NCI-H1930 (cell line): ENCODE measurements at places on chromosomes 7 and 10.

DNA sequence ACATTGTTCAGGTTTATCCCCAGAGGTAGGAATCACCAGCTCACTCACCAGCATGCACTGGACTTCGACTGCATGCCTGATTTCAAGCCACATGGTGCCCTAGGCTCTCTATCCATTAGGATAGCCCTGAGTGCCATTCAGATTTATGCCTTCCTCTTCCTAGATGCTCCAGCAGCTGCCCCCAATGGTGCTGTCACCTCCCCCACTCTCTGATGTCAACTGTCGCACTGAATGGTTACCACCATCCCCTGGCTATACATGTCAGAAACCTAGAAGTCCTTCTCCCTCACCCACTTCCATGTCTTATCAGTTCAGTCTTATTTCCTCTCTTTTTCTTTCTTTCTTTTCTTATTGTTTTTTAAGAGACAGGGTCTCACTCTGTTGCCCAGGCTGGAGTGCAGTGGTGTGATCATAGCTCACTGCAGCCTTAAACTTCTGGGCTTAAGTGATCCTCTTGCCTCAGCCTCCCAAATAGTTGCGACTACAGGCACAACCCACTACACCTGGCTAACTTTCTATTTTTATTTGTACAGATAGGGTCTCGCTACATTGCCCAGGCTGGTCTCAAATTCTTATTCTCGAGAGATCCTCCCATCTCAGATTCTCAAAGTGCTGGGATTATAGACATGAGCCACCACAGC lies 2.9 kb downstream of the SFXN4 start:
- DNase-seq, result no peak

DNA sequence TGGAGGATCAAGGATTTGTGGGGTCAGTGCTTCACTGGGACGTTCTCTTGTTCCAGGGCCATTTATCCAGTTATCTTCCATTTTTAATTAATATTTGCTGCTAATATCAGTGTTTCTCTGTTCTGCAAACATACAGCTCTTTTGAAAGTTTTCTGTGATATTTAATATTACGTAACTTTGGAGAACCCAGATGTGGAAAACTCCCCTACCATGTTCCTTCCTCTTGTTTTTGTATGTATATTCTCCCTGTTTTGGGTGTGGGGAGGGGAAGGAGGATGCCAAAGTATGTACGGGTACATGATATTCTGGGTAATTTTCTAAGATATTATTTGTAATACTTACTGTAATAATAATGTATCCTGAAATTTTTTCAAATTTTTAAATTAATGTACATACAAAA lies 55.9 kb downstream of the MYO3A start:
- no peak for DNase-seq

- no peak for DNase-seq
Measured at GRCh38 chr7:379456-380138, 89.6 kb downstream of the FOXL3 start.

DNA sequence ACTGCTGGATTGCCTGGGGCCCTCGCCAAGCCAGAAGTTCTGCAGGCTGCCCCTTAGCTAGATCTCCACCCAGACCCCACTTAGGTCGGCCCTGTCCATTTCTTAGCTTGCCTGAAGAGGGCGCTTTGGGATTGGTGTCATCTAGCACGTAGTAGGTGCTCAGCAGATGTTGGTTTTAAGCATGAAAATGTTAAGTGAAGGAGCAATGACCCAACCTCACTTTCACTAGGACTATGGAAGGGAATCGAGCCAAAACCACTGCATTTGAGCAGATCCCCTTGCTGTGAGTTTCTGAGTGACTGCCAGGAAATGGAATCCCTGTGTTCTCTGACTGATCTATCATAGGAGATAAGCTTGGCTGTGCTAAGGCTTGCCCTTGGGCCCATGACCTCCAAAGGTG lies 131.7 kb upstream of the EEPD1 start:
- DNase-seq, result no peak

DNA sequence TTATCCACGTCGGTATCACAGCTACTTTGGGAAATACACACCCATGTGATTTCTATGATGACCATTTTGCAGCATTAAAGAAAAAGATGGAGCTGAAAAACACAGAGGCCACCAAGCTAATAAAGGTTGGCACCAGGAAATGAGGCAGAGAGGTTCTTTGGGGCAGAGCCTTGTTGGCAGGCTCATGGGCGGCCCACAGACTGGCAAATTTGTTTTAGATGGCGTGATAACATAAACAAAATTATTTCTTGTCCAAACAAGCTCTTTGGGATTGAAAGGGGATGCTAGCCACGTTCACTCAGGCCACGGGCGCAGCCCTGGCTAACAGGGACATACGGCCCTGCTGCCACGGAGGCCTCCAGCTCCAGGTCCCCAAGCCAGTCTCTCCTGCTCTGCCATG lies 135.9 kb upstream of the ZMIZ1 start:
- DNase-seq, result no peak

DNA sequence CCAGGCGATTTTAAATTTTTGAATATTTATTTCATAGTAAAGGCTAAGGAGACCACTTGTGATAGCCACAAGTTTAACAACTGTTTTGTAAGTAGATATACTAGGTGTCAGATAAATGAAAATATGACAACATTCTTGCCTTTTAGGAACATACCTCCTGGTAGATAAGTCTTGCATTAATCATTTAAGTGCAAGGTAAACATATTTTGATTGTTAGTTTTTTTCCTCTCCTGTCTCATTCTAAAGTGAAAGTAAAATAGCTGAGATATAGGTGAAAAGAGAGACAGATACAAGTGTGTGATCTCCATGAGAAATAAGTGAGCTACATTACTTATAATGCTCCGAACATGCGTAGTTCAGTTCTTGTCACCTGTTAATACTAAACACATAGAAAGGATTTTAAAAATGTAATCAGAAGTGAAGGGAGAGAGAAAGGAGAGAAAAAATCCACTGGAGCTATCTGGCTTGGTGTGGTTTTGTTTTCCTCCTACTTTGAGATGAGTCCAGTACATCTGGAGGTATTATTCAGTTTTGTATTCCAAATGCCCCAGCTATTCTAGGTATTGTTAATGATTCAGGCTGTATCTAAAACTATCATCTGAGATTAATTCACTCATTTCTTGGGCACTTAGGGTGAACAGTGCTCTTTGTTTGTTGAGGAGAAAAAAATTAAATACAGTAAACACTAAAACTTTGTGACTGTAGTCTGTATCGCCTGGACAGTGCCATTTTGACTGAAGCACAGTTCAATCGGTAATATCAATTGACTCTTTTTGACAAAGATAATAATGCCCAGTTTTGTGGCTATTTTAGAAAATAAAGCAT lies 21.2 kb downstream of the GLCCI1 start:
- DNase-seq, result no peak

- no peak for DNase-seq
Measured at GRCh38 chr10:22669163-22669711, 45.1 kb downstream of the PIP4K2A start.

GRCh38 chr7:44378744-44379143 lies 53.4 kb upstream of the CAMK2B start:
- no peak for DNase-seq

DNA sequence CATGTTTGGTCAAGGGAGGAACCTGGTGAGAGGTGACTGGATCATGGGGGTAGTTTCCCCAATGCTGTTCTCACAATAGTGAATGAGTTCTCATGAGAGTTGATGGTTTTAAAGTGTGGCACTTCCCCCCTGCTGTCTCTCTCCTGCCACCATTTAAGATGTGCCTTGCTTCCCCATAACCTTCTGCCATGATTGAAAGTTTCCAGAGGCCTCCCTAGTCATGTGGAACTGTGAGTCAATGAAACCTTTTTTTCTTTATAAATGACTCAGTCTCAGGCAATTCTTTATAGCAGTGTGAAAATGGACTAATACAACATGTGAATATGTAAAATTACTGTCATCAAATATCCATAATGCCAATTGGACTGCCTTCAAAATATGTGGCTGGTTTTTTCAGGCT lies 165.5 kb upstream of the TARP start:
- DNase-seq, result no peak

DNA sequence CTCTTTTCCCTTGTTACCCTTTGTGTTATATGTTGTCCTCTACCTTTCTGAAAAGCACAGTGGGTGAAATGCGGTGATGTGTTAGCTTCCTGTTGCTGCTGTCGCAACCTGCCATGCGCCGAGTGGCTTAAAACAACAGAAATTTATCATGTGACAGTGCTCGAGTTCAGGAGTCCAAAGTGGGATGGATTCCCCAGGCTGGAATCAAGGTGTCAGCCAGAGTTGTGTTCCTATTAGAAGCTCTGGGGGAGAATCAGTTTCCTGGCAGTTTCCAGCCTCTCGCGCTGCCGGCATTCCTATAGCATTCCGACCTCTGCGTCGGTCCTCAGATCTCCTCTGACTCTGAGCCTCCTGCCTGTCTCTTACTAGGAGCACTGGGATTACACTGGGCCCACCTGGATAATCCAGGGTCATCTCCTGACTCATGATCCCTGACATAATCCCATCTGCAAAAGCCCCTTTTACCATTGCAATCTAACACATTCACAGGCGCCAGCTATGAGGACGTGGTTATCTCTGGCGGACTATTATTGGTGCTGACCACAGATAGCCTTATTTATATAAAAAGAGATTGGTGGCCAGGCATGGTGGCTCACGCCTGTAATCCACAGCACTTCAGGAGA lies 207.5 kb downstream of the CUX1 start:
- DNase-seq, result no peak

GRCh38 chr10:132892004-132892403 lies 50.4 kb downstream of the CFAP46 start:
- DNase-seq, result no peak

GRCh38 chr10:114638821-114639625 lies 19.1 kb downstream of the ABLIM1 start:
- DNase-seq, result no peak

- DNase-seq, result no peak
Measured at GRCh38 chr7:47521011-47521795, 60.7 kb downstream of the TNS3 start.

GRCh38 chr10:86439544-86439943 lies 72.9 kb upstream of the GRID1 start:
- no peak for DNase-seq

DNA sequence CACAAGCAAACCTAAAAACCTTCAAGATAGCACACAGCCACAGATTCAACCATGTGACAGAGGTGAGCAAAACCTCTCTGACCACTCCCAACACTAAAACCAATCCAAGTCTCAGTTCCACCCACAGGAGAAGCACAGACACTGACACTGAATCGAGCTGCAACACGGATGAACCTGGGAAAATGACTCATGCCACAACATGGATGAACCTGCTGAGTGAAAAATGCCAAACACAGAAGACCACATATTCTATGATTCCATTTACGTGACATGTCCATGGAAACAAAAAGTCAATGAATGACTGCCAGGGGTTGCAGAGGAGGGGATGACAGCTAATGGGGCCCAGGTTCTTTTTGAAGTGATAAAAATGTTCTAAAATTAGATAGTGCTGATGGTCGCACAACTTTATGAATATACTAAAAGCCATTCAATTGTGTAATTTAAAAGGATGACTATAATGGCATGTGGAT lies 22.0 kb downstream of the CYTH3 start:
- DNase-seq, result no peak

- DNase-seq, result no peak
Measured at GRCh38 chr7:64733550-64734240, 60.5 kb upstream of the ZNF138 start.

DNA sequence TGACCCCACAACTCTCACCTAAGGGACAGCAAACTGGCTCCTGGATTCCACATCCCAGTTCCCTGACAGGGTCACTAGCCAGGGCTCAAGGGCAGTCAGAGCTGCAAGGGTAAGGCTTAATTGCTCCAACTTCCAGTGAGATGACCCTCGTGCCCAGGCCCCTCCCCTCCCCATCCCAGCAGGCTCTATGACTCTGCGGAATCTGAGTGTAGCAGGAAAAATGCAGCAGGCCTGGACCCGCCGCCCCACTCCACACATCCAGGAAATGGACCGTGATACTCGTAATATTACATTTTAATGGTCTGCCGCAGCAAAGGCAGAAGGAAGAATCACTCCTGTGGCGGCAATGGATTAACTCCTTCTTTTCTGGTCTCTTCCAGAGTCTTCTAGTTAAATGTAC lies 91.7 kb upstream of the CHST15 start:
- DNase-seq, result no peak

GRCh38 chr10:133565441-133566294 lies at the start of gene SYCE1:
Gene SYCE1 (minus strand): TSS chr10:133565583. CDS start chr10:133565529, 54 bp downstream.
- no peak for DNase-seq

DNA sequence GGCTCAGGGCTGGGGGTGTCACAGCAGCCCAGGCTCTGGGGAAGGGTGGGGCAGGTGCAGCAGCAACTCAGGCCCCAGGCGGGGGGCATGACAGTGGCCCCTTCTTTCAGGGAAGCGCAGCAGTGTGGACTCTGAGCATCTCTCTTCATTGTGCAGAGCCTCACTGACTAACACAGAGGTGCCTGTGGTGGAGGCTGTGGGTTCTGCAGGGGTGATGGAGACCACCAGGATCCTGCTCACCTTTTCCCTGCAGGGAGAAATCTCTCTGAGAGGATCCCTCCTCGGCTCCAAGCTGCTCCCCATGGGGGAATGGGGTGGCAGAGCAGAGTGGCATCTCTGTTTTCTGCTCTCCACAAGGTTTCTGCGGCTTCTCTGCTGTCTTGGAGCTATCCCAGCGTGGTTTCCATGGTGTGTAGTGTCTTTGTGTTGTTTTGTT lies 37.8 kb upstream of the SHH start:
- no peak for DNase-seq

DNA sequence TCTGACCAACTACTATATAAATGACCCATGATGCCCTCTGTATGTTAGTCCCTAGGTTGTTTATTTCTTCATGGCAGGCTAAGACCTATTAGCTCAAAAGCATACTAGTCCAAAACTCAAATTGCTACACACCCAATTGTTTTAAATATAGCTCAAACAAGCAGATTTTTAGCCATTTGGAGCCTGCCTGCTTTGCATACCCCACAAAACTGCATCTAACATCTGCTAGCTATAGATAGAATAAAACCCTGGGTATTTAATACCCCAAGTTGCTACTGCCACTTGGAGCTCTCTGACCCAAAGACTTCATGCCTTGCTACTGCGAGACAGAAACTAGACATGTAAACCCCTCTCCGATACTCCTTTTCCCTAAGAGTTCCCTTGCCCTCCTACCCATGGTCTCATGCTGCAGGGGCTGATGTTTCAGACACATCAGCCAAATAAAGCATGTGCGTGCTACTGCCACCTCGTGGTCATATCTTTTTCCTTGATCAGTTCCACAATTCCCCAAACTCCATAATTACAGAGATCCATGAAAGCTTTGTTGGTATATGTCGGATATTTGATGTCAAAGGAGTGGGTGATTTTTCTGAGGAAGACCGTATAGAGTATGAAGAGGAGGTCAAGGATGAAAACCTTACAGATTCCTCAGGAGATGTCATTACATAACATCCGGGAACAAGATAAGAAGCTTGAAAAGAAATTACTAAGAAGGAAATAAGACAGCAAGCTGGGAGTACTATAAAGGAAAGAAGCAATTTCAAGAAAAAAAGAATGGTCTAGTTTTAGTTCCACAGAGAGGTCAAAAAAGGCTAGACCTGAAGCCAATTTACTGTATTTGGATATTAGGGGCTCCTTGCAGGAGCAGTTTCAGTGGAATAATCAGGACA lies 386.6 kb downstream of the SH2D4B start:
- DNase-seq, result no peak

- DNase-seq, result no peak
Measured at GRCh38 chr10:86345296-86345858, 21.2 kb downstream of the GRID1 start.
